ENCODE measurements at places on chromosomes 13 and 19. TPM values are rescaled to one million over a fixed set of nuclear protein-coding genes. Genes with fewer than 3 reads are reported as not detected.

HIPK4 gene
- total RNA-seq = under 0.01 TPM

SH2D3A gene
- total RNA-seq = under 0.01 TPM

SYCN gene
- not detected for total RNA-seq

GRWD1 gene
- 6.1 TPM for total RNA-seq

ZNF579 gene
- total RNA-seq = 3.4 TPM

MAST3 gene
- total RNA-seq = 7.6 TPM

ZNF460 gene
- 136 TPM for total RNA-seq

ANGPTL8 gene
- total RNA-seq = not detected

PRODH2 gene
- not detected for total RNA-seq

SHISA2 gene
- total RNA-seq = 10.1 TPM

ZNF738 gene
- 22.9 TPM for total RNA-seq

SULT2A1 gene
- total RNA-seq = not detected

DENND1C gene
- 0.25 TPM for total RNA-seq
